CD4-positive, alpha-beta T cell treated with Interleukin-6 at 100 ng/mL for 8 hours (primary cell): ENCODE measurements at places on chromosomes 2 and 18.

DNA sequence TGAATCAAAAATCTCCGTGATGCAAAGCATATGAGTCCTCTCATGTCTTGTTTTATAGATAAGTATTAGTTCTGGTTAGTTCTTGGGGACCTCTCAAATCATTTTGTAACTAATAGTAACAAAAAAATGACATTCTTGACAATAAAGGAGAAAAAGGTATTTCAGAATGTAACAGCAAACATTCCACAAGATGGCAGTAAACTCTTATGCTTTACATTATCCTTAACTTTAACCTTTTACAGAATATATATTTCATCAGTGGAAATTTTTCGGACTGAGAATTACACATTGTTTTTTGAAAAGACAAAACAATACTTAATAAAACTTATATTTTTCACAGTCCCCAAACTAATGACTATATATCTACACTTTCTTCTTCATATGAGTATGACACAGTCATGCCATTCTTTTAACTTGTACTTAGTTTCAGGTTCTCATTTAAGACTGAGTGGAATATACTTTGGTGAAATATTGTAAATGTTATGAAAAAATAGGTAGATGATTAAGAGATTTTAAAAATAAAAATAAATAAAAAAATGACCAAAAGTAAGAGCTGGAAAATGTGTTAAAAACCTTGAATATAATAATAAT lies 142.9 kb upstream of the NXPH2 start:
- DNase-seq: no peak

DNA sequence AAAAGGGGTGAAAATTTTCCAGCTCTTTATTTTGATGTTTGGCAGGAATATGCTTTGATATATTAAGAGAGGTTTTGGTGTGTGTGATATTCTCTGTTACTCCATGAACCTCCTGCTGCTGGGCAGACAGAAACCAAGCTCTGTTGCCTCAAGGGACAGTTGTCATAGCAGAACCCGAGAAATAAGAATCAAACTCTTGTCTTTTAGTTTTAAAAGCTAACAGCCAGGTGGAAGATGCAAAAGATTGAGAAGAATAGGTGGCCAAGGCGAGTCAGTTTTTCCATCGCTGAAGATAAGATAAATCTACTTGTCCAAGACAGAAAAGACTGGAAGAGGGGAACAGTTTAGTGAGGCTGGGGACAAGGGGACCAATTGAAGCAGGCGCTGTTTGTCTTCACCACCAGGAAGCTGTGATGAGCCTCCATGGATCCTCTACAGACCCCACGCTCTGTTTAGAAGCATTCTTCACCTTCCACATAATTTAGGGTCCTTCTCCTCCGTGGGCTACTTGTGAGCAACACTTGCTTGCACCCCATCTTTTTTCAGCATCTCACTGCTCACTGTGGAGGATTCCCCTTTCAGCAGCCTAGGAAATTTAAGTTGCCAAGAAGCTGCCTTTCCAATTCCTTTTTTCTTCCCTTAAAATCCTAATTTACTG lies 23.9 kb downstream of the PMAIP1 start:
- DNase-seq: no peak

GRCh38 chr18:63106727-63107126 lies 212.8 kb downstream of the BCL2 start:
- no peak for DNase-seq

- DNase-seq: peak; percentile 93
Observed at GRCh38 chr2:195559431-195559914, 97.6 kb upstream of the SLC39A10 start.

GRCh38 chr18:48238636-48239035 lies 170.5 kb downstream of the ZBTB7C start:
- no peak for DNase-seq

DNA sequence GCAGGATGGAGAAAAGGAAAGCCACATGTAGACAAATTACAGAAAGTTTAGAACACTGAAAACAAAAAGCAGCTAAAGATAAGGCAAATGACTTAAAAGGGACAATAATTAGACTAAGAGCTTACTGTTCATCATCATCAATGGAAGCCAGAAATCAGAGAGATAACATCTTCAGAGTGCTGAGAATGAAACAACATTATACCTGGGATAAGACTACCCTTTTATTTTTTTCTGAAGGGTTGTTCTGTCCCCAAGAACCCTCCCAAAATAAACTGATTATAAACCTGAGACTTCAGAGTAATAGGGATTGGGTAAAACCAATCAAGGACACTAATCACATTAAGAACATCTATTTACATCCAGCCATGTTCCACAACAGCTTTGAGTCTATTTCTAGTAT lies 6.9 kb upstream of the NEDD4L start:
- no peak for DNase-seq

- no peak for DNase-seq
Observed at GRCh38 chr18:79164706-79165105, 95.5 kb downstream of the ATP9B start.

DNA sequence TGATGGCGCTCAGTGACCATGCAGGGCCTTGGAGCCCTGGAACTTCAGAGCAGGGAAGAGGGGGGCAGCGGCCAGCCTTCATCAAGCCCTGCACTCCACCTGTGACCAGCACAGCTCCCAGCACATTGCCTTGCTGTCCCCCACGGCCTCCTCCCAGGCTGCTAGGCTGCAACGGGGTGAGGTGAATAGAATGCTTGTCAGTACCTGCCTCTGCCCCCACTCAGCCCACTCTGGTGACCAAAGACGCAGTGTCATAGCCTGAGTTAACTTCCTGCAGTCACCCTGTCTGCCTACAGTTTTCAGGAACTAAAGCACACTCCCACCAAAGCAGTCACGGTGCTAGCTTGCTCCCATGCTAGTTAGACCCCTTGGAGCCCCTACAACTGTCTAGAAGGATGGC lies 72.1 kb downstream of the STPG4 start:
- DNase-seq: no peak

DNA sequence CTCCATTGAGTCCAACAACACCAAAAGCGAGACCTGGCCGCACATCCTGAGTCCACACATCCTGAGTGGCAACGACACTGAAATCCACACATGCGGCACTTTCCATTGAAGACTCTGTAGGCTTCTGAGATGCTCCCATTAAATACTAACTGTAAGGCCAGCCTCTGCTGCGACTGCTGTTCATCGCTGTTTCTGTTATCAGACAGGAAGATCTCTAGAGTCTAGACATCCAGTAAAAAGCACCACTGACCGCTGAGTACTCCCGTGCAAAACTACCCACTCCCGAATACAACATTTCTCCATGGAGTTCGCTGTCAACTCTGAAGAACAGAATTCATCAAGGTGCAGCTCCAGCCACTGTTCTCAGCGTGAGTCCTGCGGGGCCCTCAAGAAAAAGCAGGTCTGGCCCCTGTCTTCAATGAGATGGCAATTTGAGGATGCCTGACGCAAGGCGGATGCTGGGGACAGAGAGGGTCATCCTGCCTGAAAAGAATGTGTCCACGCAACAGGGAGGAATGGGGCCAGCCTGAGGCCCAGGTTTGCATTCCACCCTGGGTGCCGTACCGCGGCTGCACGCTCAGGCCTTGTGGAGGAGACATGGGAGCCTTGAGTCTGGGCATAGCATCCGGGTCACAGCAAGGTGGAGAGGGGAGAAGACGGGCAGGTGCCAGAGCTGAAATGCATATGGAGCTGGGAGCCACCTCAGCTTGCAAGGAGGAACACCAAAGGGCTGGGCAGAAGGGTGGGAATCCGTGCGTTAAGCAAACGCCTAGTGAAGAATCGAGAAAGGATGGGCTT lies 61.9 kb downstream of the ZNF516 start:
- DNase-seq: no peak
